ENCODE measurements at places on chromosomes 5 and 9.

GRCh38 chr9:6049798-6050197 is 34.4 kb upstream of the RANBP6 start:
- DNase-seq: no peak

DNA sequence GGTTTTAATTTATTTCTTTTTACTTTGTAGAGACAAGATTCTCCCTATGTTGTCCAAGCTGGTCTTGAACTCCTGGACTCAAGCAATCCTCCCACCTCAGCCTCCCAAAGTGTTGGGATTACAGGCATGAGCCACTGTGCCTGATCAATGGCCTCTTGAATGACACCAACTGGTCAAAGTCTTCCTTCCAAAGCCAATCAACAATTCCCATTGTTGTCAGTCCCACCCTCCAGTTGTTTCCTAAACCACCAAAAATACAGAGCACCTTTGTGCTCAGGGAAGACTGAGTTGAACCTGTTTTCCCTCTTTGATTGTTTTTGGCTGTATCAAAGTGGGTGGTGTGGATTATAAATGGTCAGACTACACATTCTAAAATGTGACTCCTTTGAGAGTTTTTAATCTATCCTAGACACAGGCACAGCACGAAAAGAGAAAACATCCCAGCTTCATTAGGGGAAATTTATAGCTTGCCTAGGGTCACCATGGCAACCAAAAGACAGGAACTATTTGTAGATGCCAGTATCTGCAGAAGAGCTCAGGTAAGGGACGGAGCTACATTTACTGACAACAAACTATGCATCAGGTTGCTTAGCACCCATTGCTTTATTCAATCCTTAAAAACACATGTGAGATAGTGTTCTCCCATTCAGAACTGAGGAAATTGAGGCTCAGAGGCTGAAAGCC is 27.6 kb upstream of the ATP6V1G1 start:
- DNase-seq: no peak

GRCh38 chr5:129971714-129972113 is 67.4 kb downstream of the CHSY3 start:
- no peak for DNase-seq

- DNase-seq: no peak
Observed at GRCh38 chr5:661891-662750, 31.0 kb downstream of the TPPP start.

DNA sequence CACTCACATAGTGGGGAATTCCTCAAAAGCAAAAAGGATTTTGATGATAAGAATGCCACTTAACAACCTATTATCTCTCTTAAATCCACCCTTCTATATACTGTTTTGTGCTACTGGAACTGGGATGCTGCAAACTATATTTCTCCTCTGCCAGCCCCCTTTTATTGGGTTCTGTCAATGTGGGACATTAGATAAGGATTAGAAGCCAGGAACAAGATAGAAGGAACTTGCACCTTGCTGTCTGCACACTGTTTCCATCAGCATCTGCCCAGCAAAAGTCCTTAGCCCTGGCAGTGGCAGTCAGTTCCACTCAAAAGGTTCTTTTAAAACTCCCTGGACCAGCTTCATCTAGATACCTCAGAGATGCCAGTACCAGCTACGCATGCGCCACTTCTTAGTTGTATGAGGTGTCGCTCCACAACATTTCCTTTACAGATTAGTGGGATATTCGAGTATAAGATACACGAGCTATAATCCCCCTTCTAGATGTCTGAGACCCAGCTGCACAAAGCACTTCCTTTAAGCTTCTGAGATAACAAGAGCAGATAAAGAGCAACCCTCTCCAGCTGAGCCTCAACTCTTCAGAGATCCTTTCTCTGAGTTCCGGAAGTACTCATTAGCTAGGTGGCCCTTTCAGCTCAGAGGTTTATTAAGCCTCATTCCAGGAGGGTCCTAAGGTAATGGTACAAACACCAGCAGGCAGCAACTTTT is 45.3 kb downstream of the CERT1 start:
- no peak for DNase-seq

- no peak for DNase-seq
Observed at GRCh38 chr5:96943799-96944198, 7.9 kb downstream of the LNPEP start.

DNA sequence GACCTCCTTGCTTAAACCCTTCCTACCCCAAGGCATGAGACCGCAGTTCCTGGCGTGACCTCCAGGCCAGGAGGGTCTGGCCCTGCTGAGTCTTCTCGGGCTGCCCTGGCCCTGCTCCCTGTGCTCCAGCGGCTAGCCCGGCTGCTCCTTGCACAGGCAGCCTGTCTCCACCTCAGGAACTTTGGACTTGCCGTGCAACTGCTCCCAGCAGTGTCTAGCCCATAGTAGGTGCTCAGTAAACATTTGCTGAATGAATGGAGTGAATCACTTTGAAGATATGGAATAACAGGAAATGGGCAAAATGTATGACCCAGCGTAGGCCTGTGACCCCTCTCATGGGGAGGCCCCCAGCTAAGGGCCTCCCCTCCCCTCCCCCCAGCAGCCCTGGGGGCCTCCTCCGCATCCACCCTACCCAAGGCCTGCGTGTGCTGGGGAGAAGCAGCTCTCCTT is 127.1 kb downstream of the ZNF354C start:
- DNase-seq: no peak
